ENCODE measurements at places on chromosomes 2 and 18.

- no peak for DNase-seq
These were observed 302.1 kb downstream of the LPIN1 start for GRCh38 chr2:12048550-12048949.

- peak; percentile 53 for DNase-seq
These were observed 25.4 kb upstream of the CHN1 start for GRCh38 chr2:175030380-175031271.

GRCh38 chr2:117199511-117199910 lies 615.0 kb upstream of the DDX18 start:
- DNase-seq = no peak

GRCh38 chr2:217797661-217798069 lies 205.1 kb downstream of the TNS1 start:
- DNase-seq = no peak

GRCh38 chr2:9490789-9491188 lies 16.4 kb downstream of the IAH1 start:
- no peak for DNase-seq

DNA sequence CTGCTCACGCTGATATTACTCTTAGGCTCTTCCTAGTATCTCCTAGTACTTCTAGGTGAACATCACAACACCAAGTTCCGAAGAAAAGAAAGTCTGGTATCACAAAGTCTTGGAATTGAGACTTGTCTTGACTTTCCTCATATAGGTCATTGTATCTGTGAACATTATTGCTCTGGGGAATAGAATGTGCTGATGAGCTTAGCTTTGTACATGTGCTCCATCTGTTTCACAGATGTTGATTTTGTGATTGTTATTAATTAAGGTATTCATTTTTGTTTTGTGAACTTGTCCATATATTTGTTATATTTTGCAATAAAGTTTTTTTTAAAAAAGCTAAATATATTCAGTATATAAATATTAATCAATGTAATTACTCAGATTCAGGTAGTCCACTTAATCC lies 111.7 kb downstream of the BABAM2 start:
- no peak for DNase-seq

Data from HTR-8/SVneo (cell line).